ENCODE measurements at places on chromosomes 6 and 20.

GRCh38 chr6:6714953-6715352, 126.4 kb downstream of the LY86 start:
- DNase-seq = no peak

GRCh38 chr20:59578436-59579403, 25.6 kb upstream of the PHACTR3 start:
- DNase-seq = no peak

DNA sequence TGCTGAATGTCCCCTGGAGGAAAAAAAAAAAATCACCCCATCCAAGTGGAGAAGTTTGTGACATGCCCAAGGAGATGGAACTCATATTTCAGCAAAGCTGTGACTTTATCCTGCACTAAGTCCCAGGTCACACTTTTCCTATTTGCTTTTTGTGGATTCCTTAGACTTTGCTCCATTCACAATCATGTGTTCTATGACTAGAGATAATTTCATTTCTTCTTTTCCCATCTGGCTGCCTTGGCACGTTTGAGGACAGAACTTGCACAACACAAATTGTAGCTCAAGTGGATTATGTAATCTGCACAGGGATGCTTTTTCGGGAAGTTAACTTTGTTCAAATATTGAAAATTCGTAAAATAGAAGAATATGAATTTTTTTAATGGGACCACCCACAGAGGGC, 100.7 kb upstream of the PTPN1 start:
- no peak for DNase-seq

- no peak for DNase-seq
Observed at GRCh38 chr6:40541556-40542174, 45.5 kb downstream of the LRFN2 start.

GRCh38 chr20:33679758-33680485, 5.7 kb upstream of the NECAB3 start:
- DNase-seq = no peak

GRCh38 chr20:59939052-59939878, 840 bp downstream of the PPP1R3D start:
- DNase-seq = no peak

GRCh38 chr6:137471986-137472385, 22.2 kb downstream of the OLIG3 start:
- DNase-seq = no peak

- peak; percentile 70 for DNase-seq
Observed at GRCh38 chr20:39112178-39112743, 150.1 kb downstream of the DHX35 start.

GRCh38 chr20:43477619-43478018, 19.9 kb downstream of the SRSF6 start:
- DNase-seq = no peak

DNA sequence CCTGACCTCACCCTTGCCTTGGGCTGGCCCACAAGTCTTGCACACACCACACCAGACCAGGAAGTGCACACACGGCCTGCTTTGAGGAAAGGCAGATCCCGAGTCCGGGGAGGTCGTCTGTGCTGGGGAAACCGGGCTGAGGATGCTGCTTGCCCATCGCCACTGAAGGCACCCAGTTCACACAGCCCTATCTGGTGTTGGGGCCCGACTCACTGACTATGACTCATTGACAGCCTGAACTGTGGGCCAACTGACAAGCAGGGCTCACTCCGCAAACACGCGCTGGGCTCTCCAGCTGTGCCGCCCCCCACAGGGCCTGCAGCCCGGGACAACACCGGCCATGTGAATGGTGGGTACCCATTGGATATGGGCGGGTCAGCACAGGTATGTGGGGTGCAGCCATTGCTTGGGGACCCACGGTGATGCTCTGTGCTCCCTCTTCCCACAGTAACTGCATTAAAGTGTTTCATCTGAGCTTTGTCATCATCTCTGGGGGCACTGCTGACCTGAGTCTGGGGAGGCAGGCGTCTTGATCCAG, 1.6 kb downstream of the SAMD10 start:
- peak; percentile 89 for DNase-seq
